Fibroblast of skin of right quadriceps (primary cell): ENCODE measurements at places on chromosomes 2 and 18.

- DNase-seq = no peak
Observed at GRCh38 chr2:50273003-50273402, 758.9 kb downstream of the NRXN1 start.

DNA sequence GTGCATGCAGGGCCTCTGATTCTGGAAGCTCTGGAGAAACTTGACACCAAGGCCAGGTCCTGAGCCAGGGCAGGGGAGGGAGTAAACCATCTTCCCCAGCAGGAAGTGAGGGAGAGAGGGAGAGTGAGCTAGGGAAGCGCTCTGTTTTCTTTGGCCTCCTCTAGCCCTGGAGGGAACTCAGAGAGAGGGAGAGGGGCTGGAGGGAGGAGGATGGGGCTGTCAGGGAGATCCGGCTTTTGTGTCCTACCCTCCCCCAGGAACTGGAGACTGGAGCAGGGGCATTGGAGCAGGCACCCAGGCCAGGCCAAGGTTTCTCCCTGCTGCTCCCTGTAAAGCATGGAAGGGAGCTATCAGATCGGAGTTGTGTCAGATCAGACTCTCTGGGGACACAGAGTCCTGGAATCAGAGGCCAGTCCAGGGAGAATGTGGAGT lies 22.7 kb upstream of the PKDCC start:
- peak; percentile 78 for DNase-seq

- DNase-seq = no peak
Observed at GRCh38 chr2:36663295-36663694, 33.2 kb upstream of the VIT start.

GRCh38 chr2:235002198-235003095 lies 50.6 kb downstream of the SH3BP4 start:
- DNase-seq = no peak

GRCh38 chr2:173521450-173522192 lies 166.9 kb downstream of the CDCA7 start:
- no peak for DNase-seq

DNA sequence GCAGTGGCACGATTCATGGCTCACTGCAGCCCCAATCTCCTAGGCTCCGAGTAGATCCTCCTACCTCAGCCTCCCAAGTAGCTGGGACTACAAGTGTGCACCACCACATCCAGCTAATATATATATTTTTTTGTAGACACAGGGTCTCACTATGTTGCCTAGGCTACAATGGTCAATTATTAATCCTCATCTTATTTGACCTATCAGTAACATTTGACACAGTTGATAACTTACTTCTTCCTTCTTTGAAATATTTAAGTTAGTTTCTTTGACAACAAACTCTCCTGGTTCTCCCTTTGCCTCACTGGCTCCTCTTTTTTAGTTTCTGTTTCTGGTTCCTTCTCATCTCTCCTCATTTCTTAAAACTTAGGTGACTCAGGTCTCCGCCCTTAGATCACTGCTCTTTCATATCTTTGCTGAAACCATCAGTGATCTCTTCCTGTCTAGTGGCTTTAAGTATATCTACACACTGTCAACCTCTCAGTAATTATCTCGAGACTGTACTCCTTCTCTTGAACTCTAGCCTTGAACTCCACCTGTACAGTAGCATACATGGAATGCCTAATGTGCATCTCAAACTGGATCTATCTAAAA lies 11.5 kb downstream of the PGAP1 start:
- no peak for DNase-seq

DNA sequence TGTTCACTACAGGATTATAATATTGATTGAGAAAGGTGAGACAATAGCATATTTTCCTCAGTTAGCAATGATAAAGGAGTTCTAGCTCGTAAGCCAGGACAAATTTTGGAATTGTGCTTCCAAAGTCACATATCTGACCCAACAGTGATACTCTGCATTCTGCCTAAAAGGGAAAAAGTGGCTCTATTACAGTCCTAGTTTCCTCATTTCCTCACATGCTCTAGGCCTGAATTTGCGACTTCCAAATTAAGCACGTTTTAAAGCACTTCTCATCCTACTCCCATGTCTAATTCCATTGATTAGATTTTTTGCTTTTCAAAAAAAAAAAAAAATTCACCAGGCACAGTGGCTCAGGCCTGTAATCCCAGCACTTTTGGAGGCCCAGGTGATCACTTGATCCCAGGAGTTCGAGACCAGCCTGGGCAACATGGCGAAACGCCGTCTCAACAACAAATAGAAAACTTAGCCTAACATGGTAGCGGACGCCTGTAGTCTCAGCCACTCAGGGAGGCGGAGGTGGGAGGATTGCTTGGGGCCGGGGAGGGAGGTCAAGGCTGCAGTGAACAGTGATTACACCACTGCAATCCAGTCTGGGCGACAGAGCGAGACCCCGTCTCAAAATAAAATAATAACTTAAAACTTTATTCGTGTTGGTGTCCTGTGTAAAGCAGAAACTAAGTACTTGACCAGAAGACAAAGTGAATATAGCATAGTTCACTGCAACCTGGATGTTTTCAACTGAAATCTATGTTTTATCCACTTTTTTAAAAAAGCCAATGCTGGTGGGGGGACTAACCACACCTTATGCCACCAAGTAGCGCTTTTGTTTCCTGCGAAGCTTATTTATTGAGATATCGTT lies 1.5 kb downstream of the ESCO1 start:
- no peak for DNase-seq

DNA sequence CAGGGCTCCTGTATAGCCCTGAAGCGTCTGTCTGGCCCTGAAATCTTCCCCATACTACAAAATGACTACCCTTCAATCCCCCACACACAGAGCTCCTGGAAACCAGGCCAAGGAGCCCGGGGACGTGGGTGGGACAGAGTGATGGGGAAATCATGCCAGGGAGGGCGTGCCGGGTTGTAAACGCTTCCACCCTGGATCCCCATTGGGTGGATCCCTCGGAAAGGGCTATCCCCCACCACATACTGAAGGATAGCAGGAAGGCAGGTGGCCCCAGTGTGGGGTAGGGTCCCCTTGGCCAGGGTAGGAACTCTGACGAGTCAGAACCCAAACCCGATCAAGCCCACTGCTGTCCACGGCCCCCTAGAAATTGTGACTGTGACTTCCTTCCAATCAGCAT lies 91.7 kb downstream of the INHBB start:
- DNase-seq = no peak

DNA sequence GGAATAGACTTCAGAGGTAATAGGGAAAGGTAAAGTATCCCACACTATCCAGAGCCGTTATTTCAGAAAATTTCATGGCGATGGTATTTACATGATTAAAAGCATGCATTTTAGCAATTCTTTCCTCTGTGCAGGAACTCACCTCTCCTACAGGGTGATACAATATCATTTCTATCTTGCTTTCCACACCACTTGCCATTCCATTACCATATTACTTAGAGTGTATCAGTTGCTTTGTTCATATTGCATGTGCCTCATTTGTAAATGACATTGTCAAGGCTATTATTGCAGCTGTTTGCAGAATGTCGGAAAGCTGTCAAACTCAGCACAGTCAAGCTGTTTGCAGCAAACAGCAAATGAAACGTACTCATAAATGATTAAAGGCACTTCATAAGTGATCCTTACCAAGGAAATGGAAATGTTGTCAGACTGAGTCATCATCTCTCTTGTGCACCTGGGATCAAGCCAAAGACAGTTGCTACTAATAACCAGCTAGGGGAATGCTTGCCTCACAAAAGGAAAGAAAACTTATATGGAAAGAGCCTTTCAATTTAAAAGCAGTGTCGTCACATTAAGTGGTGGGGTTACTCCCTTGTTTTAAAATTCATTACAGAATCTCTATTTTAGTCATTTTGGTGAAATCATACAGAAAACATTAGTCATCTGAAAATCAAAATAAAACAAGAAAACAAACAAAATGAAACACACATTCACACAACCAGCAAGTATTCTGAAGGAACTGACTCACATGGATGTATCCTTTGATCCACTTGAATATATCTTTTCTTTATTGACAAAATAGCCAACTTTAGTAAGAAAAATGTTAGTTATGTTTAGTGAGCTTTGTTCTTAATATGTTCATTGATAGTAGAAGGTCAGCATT lies 1064.1 kb upstream of the CNTNAP5 start:
- peak; percentile 48 for DNase-seq
